GM23338 (cell line): ENCODE measurements at places on chromosomes 7 and 10. TPM values are rescaled to one million over a fixed set of nuclear protein-coding genes. Genes with fewer than 3 reads are reported as not detected.

DNA sequence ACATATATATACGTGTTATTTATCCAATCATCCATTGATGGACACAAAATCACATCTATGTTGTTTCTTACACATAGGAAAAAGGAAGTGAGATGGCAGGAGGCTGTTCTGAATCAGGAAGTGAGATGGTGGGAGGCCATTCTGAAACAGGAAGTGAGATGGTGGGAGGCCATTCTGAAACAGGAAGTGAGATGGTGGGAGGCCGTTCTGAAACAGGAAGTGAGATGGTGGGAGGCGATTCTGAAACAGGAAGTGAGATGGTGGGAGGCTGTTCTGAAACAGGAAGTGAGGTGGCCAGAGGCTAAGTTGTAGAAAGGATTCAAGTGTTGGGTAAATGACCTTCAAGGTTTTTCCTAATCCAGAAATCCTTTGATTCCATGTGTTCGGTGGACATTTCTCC, 921.5 kb downstream of the TYW1 start:
- no peak overlapping the region for H3K27ac ChIP-seq
- no peak for DNase-seq
- no peaks in the 10 kb centered on the region; the same call in 1 of the 2 replicates for H3K36me3 ChIP-seq
- H3K4me1 ChIP-seq = no peaks in the 10 kb centered on the region

DNA sequence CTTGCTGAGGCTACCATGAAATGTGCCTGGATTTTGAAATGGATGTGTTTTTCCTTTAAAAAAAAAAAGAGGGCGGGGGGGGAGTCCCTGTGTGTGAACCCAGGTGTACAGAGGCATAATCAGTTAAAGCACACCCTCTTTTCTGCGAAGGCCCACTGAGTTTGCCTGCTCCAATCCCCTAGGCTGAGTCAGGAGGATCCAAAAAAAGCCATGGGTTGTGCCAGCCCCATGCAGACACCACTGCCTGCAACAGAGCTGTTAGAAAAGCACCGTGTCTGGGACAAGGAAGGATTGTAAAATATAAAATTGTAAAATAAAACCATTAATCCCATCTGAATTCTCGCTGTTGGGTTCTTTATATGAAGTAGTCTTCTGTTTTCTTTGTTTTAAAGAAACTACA, 217.9 kb downstream of the ADAM12 start:
- H3K4me3 ChIP-seq = no peak overlapping the region
- no peak for DNase-seq
- H3K36me3 ChIP-seq = no peaks in the 10 kb centered on the region

The CLEC2L gene
- polyA plus RNA-seq = 0.21 TPM in 1 of 2 replicates, not detected in the other

- H3K27ac ChIP-seq = no peak overlapping the region
- no peaks in the 10 kb centered on the region for H3K36me3 ChIP-seq
- H3K4me1 ChIP-seq = no peaks in the 10 kb centered on the region
- no peak for DNase-seq
Observed at GRCh38 chr7:103748680-103749079, 240.8 kb downstream of the RELN start.

The ZNF273 gene
- 14.6 and 16.4 TPM in 2 replicates for polyA plus RNA-seq

- H3K27ac ChIP-seq = no peak overlapping the region
- peaks cover 10% of the 10 kb centered on the region for H3K4me1 ChIP-seq
- H3K4me3 ChIP-seq = no peak overlapping the region
- H3K27me3 ChIP-seq = no peaks in the 10 kb centered on the region
Observed at GRCh38 chr10:71821909-71822763, 28.9 kb downstream of the PSAP start.

GRCh38 chr10:116201011-116201410, 72.0 kb downstream of the GFRA1 start:
- H3K27me3 ChIP-seq = no peaks in the 10 kb centered on the region
- H3K36me3 ChIP-seq = no peaks in the 10 kb centered on the region
- H3K4me1 ChIP-seq = no peaks in the 10 kb centered on the region
- no peak for DNase-seq
- no peak overlapping the region for H3K4me3 ChIP-seq

DNA sequence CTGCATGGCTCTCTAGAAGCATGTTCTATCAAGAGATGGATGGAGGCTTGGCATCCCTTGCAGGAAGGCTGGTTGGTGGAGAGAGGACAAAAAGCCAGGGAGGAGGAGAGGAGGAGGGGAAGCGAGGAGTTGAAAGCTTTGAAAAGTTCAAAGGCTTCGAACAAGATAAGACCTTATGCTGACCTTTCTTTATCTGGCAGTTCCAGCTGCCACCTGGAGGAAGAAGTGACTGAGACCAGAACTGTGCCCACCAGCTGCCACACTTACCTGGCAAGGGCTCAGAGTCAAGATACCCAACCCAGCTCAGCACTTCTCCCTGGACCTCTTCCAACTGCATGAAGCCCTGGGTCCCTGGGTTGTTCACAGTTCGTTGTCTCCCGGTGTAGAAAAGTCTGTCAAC, 14.8 kb downstream of the CCL24 start:
- no peaks in the 10 kb centered on the region for H3K27me3 ChIP-seq
- no peak for DNase-seq
- H3K27ac ChIP-seq = no peak overlapping the region
- no peaks in the 10 kb centered on the region for H3K4me1 ChIP-seq

DNA sequence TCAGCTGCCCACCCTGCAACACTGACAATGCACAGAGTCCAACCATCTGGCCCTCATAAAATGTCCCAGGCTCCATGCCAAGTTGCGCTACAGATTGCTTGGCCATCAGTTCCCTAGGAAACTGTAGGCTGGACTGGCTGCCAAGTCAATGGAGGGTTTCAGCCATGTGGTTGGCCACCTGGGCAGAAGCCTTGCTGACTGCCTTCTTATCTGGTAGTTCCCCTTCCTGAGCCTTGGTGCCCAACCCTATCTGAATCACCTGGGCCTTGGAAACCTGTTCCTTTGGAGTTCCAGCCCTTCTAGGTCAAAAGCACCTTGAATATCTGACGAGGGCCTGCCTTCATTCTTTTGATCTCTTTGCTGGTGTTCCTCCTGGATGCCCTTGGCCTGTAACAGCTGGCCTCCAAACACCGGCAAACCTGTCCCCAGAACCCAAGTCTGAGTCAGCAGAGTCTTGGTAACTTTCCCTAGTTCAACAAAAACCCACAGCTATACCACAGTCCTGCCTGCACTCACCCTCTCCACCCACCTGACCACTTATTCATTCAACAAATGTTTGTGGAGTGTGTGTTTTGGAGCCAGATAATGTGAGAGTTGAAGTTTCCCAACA, 37.4 kb upstream of the KDM7A start:
- DNase-seq = no peak
- no peaks in the 10 kb centered on the region for H3K36me3 ChIP-seq
- no peak overlapping the region for H3K4me3 ChIP-seq
- no peaks in the 10 kb centered on the region for H3K4me1 ChIP-seq
- H3K27me3 ChIP-seq = no peaks in the 10 kb centered on the region

DNA sequence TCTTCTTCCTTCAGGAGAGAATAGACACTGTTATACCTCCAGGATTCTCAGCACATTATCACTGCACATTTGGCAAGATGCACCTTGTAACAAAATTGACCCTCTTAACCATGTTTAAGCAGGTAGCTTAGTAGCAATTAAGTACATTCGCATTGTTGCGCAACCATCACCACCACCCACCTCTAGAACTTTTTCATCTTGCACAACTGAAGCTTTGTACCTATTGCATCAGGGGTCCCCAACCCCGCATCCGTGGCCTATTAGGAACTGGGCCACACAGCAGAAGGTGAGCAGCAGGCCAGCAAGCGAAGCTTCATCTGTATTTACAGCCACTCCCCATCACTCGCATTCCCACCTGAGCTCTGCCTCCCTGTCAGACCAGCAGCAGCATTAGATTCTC, 29.9 kb upstream of the SMURF1 start:
- no peak overlapping the region for H3K4me3 ChIP-seq
- no peaks in the 10 kb centered on the region for H3K27me3 ChIP-seq
- no peak for DNase-seq
- H3K36me3 ChIP-seq = no peaks in the 10 kb centered on the region

DNA sequence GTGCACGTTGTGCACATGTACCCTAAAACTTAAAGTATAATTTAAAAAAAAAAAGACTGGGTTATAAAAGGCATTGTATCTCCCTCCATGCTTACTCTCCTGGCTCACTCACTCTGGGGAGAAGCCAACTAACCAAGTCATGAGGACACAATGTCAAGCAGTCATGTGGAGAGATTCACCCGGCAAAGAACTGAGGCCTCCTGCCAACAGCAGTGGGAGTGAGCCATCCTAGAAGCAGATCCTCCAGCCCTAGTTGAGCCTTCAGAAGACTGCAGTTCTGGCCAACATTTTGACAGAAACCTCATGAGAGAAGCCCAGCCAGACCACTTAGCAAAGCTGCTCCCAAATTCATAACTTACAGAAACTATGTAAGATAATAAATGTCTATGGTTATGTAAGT, 521.7 kb upstream of the FZD8 start:
- no peaks in the 10 kb centered on the region for H3K27me3 ChIP-seq
- DNase-seq = no peak
- no peaks in the 10 kb centered on the region; the same call in 1 of the 2 replicates for H3K36me3 ChIP-seq
- H3K4me1 ChIP-seq = peaks cover 6% of the 10 kb centered on the region; the same call in 1 of the 2 replicates
- no peak overlapping the region for H3K27ac ChIP-seq

DNA sequence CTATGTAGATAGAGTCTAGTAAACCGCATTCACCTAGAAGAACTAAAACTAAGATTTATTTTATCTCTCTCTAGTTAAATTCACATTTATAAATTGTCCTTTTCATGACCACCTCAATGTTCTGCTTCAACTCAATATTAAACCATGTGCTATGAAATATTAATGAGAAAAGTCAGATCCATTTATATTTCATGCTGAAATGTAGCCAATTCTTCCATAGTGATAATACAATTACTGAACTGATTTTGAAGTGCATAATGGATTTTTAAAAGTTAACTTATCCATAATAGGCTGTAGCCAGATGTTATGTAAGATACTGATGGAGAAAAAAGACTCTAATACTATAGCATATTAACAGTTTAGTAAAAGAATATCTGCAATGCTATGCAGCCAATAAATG, 479.7 kb upstream of the PCDH15 start:
- no peak overlapping the region for H3K4me3 ChIP-seq
- no peaks in the 10 kb centered on the region for H3K4me1 ChIP-seq
- no peak overlapping the region for H3K27ac ChIP-seq
- no peaks in the 10 kb centered on the region for H3K27me3 ChIP-seq

The AFAP1L2 gene
- 2.3 TPM in 2 replicates for polyA plus RNA-seq

- H3K27me3 ChIP-seq = no peaks in the 10 kb centered on the region
- H3K4me1 ChIP-seq = no peaks in the 10 kb centered on the region
- DNase-seq = no peak
Observed at GRCh38 chr10:126892226-126893175, 12.7 kb upstream of the DOCK1 start.

DNA sequence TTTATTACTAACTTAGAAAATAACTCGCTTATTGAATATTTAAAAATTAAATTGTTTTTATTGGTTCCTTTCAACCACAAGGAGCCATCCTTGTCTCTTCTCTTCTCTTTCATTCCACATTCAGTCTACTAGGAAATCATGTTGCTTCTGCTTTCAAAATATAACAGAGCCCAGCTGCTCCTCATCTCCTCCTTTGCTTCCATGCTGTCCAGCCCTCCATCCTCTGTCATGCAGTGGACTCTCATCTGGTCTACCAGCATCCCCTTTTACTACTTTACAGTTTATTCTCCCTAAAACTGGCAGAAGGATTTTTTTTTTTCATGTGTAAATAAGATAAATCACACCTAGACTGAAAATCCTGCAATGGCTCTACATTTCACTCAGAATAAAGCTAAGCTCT, 198.2 kb upstream of the CSTF2T start:
- no peak for DNase-seq
- H3K4me1 ChIP-seq = no peaks in the 10 kb centered on the region
- H3K27me3 ChIP-seq = no peaks in the 10 kb centered on the region
- no peaks in the 10 kb centered on the region for H3K36me3 ChIP-seq
- no peak overlapping the region for H3K27ac ChIP-seq

The EFCAB10 gene
- polyA plus RNA-seq = 9.8 and 10.3 TPM in 2 replicates

- H3K27ac ChIP-seq = no peak overlapping the region
- DNase-seq = no peak
- no peak overlapping the region for H3K4me3 ChIP-seq
- no peaks in the 10 kb centered on the region for H3K4me1 ChIP-seq
Observed at GRCh38 chr10:79418274-79418673, 27.1 kb downstream of the ZCCHC24 start.

GRCh38 chr10:23499372-23500132, 60.7 kb downstream of the OTUD1 start:
- DNase-seq = peak; percentile 48
- no peak overlapping the region for H3K4me3 ChIP-seq
- H3K4me1 ChIP-seq = no peaks in the 10 kb centered on the region
- H3K27ac ChIP-seq = no peak overlapping the region
- H3K36me3 ChIP-seq = no peaks in the 10 kb centered on the region

The CYP2C19 gene
- not detected in 2 replicates for polyA plus RNA-seq

DNA sequence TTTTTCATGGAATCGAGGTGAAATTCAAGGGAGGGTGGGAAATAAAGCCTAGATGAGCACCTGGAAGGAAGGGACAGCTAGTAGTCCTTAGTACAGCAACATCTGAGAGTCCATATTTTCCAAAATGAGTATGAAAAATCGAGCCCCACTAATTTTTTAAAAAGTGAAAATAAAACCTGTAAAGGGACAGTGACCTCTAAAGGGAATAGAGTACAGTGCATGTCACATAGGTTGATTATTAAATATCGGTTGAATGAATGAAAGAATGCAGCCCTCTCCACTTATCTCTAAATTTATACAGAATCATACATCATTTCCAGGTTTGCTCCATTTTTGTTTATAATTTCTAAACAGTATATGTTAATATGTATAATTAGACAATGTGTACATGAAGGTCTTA, 1088.5 kb upstream of the GHITM start:
- no peak for DNase-seq
- no peak overlapping the region for H3K27ac ChIP-seq
- H3K4me1 ChIP-seq = peaks cover 11% of the 10 kb centered on the region; the same call in 1 of the 2 replicates
- H3K4me3 ChIP-seq = no peak overlapping the region
- H3K36me3 ChIP-seq = no peaks in the 10 kb centered on the region

DNA sequence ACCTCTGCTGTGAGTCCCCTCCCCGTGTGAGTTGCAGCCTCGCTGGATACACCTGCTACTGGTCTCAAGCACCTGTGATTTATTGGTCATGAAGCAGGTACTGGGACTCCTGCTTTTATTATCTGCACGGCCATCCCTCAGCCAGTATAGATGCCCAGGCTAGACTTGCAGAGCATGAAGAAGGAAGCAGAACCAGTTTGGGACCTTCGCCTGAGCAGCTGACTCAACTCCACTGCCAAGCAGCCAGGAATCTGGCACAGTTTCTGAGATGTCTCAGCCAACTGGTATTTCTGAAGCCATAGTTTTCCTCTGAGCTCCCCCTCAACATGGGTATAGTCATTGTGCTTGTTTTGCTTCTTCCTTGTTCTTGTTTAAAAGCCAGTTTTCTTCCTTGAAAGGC, 28.0 kb upstream of the SLC39A12 start:
- H3K27me3 ChIP-seq = no peaks in the 10 kb centered on the region
- no peak overlapping the region for H3K27ac ChIP-seq
- 0 out of 2 replicates have a peak, but pooled peaks cover 4% of the 10 kb centered on the region for H3K4me1 ChIP-seq
- DNase-seq = no peak

The VIPR2 gene
- polyA plus RNA-seq = 1.9 and 2.7 TPM in 2 replicates

The GRM3 gene
- polyA plus RNA-seq = 0.40 and 0.79 TPM in 2 replicates

The CRPPA gene
- 0.54 and 0.73 TPM in 2 replicates for polyA plus RNA-seq

- peak overlapping the region; percentile 50; the same call in 1 of the 2 replicates for H3K4me3 ChIP-seq
- DNase-seq = no peak
- H3K36me3 ChIP-seq = no peaks in the 10 kb centered on the region
- no peak overlapping the region for H3K27ac ChIP-seq
Observed at GRCh38 chr10:102434394-102435132, 2.2 kb upstream of the CUEDC2 start.
